ENCODE measurements at places on chromosomes 2 and 18. TPM values are rescaled to one million over a fixed set of nuclear protein-coding genes. Genes with fewer than 3 reads are reported as not detected.

DNA sequence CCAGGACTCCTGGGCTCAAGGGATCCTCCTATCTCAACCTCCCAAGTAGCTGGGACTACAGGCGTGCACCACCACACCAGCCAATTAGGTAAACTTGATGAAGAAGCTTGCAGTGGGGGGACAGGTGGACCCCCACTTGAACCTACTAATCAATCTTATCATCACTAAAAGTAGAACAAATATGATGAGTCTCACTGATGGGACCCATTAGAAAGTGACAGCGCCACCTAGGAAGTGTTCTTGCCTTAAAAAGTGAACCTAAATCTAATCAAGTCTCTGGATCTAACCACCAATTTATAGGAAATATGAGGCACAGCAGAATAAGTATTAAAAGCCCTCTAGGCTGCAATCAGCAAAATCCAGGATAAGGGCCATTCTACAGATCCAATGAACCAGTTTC lies 79.2 kb downstream of the BIN1 start:
- no peak for DNase-seq

DNA sequence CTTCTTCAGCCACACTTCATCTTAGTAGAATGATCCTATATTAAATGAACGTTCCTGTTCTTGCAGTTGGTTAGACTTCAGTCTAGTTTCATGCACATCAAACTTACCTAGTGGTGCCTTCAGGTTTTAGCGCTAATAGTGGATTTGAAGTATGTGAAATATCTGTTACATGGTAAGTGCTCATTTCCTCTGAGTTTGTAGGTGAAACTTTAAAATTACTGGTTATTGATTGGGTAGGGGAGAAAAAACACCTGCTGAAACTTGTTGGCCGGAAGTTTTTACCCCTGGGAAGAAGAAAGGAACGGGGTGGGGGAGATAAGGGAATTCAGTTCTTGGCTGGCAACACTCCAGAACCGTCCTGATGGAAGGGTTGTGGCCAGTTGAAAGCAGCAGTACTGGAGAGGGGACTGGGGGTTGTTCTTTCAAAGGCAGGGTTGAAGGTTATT lies 112.8 kb downstream of the SPTBN1 start:
- no peak for DNase-seq

DNA sequence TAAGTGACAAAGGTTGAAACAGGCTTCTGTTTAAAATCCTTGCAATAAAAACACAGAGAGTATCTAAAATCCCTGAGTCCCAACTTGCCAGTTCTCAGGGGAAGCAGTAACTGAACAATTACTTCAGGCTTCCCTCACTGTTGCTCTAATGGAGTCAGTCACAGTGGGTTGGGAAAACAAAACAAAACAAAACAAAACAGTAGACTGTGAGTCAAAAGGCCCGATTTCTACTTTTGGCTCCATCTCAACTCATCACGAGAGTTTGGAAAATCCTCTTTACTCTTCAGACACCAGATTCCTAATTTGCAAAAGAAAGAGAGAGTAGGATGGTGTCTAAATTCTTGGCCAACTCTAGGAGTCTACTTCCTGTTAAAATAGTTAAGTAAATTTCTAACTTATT lies 1.1 kb downstream of the FSHR start:
- DNase-seq, result no peak

- no peak for DNase-seq
Measured at GRCh38 chr18:66931010-66931409, 327.1 kb upstream of the CDH19 start.

- no peak for DNase-seq
Measured at GRCh38 chr2:42139101-42139500, 30.1 kb upstream of the EML4 start.

DNA sequence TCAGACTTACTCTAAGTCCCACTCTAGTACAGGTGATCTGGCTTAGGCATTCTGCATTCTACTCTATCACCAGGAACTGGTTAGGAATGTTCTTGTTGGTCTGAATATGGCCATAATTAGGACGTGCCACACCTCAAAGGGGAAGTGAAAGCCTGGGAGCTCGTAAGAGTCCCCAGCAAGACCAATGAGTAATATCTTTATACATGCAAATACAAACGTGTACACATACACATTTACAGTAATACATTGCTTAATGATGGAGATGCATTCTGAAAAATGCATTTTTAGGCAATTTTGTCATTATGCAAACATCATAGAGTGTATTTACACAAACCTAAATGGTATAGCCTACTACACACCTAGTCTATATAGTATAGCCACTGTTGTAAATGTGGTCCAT lies 19.5 kb upstream of the ERCC3 start:
- no peak for DNase-seq

- no peak for DNase-seq
Measured at GRCh38 chr2:151198645-151199044, 63.0 kb downstream of the RBM43 start.

DNA sequence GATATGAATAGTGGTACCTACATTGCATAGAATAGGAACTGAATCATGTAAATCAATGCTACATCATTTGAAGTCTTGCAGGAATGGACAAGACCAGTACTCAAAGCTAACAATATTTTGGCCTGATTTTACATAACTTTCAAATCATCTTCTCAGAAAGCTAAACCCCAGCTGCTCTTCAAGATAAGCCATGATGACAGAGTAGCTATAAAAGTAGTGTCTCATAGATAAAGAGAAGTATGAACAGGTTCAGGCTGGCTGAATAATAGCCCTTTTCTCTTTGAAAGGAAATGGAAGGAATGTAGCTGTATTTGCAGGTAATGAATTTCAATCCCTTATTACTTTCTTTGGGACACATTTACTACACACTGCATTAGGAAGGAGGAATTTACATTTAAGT lies 28.2 kb downstream of the TSPYL6 start:
- no peak for DNase-seq

DNA sequence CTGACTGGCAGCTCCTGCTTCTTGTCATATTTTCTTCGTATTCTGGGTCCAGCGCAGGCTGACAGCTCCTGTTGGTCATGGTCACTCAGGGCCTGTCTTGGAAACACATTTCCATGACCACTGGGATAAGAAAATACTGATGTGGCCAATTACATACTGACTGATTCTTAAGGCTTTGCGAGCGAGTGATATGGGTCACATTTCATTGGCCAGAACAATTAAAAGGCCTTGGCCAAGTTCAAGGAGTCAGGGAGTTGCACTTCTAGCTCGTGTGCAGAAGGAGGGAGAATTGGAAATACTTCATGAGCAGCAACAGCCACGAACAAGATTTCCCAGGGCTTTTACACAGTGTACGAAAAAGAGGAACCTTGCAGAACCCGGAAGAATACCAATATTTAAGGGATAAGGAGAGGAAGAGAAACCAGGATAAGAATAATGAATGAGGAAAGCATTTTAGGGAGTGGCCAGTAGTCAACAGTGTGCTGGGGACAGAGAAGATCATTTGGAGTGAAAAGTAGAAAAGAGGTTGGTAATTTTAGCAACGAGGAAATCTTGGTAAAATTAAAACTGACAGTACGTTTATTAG lies 149.5 kb downstream of the ATP9B start:
- no peak for DNase-seq

DNA sequence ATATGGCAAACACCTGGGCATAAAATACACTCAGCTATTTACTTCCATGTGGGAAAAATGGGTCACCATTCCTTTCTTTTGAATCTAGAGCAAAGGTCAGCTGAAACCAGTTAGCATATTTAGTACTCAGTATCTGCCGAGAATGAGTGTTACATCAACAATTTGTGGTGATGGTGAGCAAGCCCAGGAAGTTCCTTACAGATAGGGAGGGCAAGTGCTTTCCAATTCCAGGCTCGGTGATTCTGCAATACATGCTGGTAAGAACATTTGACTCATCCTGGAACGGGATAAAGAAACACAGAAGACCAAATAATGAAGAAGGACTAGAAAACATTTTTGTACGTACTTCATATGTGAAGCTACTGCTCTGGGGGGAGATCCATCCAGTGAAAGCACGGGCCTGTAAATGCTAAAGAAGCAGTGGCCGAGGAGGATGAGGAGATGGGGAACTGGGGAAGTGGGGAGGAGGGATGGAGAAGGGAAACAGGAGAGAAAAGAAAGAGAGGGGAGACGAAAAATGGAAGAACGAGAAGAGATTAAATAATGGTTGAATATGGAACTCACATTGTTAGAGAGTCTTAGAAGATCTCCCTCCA lies 251.9 kb downstream of the TTC32 start:
- peak; percentile 99 for DNase-seq

DNA sequence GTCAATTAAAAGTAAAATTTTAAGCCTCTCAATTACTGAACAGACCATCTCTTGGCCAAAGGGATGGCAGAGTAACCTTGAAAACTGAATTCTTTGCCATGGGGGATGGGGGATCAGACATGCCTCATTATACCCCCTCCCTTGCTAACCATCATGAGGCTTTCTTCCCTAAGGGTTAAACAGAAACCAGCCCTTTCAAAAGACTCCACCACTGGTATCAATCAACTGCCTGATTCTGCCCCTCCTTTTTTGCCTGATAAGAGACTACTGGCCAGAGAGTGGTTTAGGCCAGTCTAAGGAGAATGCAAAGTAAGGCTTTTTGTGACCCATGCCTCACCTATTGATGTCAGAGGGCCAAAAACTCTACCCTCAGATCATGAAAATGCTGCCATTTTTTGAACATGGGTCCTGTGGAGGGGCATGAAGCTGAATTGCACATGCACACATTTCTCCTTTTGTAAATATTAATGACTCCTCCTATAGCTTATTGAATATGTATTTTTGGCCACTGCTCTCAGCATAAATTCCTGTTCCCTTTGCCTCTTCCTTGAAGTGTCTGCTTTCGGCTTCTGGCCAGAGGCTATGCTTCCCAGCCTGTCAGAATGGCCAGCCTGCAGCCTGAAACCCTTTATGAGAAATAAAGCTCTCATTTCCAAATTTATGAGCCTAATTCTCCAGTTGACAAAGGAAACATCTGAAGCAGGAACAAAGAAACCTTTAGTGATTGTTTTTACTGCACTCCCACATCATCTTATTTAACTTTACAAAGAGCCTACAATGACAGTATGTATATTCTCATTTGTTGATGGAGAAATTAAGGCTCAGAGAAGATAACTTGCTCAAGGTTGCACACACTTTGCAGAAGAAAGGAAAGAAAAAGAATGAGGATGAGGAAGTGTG lies 270.7 kb upstream of the CELF4 start:
- no peak for DNase-seq

DNA sequence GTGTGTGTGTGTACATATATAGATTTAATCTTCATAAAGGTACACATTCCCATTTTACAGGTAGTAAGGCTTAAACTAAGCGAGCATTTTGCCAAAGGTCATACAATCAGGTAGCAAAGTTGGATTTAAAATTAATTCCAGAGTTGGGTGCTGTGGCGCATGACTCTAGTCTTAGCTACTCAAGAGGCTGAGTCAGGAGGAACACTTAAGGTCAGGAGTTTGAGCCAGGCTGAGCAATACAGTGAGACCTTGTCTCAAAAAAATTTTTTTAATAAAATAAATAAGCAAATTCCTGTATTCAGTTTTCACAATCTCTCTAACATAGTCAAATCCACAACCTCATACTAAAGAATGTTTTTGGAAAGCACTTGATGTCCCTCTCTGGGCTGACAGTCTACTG lies 111.5 kb upstream of the LDLRAD4 start:
- DNase-seq, result no peak

GRCh38 chr2:106885329-106885728 lies 638 bp downstream of the ST6GAL2 start:
- no peak for DNase-seq

GRCh38 chr18:25177631-25178030 lies 174.3 kb downstream of the ZNF521 start:
- DNase-seq, result no peak

GRCh38 chr18:57804557-57804956 lies 1.4 kb upstream of the ATP8B1 start:
- DNase-seq, result no peak

GRCh38 chr2:160334028-160334741 lies 134.1 kb upstream of the ITGB6 start:
- no peak for DNase-seq

GRCh38 chr2:179233083-179233490 lies 31.5 kb downstream of the SESTD1 start:
- DNase-seq, result no peak

DNA sequence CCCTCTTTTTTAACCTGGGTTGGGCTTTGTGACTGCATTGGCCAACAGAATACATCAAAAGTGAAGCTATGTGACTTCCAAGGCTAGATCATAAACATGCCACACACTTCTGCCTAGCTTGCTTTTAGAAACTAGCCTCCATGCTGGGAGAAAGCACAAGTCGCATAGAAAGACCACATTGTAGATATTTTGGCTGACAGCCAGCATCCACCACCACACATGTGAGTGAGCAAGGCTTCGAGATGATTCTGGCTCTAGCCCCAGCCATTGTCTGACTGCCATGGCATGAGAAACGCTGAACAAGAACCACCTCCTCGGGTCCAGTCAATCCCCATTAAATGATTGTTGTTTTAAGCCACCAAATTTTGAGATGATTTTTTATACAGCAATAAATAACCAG lies 66.8 kb upstream of the STPG4 start:
- no peak for DNase-seq

DNA sequence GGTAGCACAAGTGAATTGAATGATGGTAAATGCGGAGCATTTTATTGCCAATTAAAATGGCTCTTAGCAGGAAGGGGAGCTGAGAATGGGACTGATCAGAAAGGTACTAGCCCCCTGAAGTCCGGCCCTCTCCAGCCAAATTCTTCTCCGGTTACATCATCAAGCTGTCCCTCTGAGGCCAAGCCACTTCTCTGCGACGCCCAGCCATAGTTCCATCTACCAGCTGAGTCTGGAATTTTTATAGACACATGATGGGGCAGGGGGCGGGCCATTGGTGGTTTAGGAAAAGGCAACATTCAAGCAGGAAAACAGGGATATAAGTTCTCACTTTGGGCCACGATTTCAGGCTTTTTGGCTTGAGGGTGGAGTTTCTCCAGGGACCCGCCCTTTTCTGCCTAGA lies 22.7 kb downstream of the RPRM start:
- DNase-seq, result no peak

GRCh38 chr2:175929850-175930249 lies 72.2 kb downstream of the LNPK start:
- no peak for DNase-seq

GRCh38 chr2:108324531-108325255 lies 36.0 kb downstream of the SULT1C2 start:
- peak; percentile 64 for DNase-seq

The CRYBA2 gene
- not detected for total RNA-seq

The EMX1 gene
- 1.0 TPM for total RNA-seq

The ORMDL1 gene
- total RNA-seq, result 60.0 TPM

The TTR gene
- not detected for total RNA-seq

The NEUROD1 gene
- total RNA-seq, result not detected

The KIF3C gene
- 26.3 TPM for total RNA-seq

The FEV gene
- total RNA-seq, result not detected

The LAMA3 gene
- 45.2 TPM for total RNA-seq

Measured in epithelial cell of proximal tubule (primary cell).